COLO829 (cell line): ENCODE measurements at places on chromosomes 16 and 17.

DNA sequence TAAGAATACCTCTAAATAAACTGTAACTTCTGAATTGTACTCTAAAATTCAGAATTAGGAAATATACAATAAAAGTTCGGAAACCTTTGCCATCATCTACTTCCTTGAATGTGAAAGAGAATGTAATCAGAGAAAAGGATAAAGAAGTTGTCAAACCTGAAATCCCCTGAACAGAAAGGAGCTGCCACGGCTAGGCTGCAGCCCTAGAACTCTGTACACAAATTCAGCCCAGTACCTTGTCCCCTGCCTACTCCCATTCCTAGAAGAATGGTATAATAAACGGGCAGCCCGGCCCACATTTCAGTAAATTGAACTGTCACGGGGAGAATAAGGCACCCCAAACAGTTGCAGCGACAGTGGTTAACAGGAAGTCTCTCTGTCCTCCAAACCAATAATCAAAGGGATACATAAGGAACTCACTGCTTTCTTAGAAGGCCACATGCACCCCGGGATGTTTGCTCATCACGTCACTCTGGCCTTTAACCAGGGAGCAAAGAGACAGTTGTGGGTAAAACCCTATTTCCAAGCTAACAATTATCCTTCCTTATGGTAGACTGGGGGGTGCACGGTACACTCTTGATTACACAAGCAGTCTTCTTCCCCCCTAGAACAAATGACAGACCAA lies 24.3 kb upstream of the RFFL start:
- no peak for DNase-seq

- peak; percentile 36 for DNase-seq
Observed at GRCh38 chr16:24537474-24538337, 1.7 kb upstream of the RBBP6 start.

DNA sequence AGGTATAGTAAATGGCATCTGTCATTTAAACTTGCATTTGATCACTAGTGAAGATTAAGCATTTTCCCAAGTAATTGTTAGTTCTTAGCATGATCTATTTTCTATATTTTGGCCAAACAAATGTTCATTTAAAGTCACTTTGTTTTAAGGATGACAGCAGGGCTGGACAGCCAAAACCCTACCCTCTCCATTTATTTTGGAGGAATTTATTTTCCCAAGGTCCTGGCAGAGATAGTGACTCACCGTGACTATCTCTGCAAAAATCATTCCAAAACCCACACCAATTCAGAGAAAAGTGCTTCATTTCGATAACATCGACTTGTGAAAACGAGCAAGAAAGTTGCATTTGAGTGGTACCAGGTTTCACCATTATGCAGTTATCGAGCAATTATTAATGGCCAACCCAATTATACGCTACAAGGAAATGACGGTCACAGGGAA lies 665 bp upstream of the AKAP1 start:
- DNase-seq = peak; percentile 26

DNA sequence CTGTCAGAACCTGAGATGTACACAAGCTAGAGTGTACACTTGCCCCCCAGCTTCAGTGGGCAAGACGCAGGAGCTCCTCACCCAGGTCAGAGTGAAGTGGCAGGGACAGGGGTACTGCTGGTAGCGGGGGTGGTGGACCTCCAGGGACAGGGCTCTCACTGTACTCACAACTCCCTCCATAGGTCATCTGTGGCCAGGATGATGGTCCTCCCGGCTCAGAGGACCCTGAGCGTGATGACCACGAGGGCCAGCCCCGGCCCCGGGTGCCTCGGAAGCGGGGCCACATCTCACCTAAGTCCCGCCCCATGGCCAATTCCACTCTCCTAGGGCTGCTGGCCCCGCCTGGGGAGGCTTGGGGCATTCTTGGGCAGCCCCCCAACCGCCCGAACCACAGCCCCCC lies 2.7 kb downstream of the NXPH3 start:
- DNase-seq = no peak

GRCh38 chr17:74380959-74381808 lies 13.9 kb downstream of the GPR142 start:
- DNase-seq = no peak

DNA sequence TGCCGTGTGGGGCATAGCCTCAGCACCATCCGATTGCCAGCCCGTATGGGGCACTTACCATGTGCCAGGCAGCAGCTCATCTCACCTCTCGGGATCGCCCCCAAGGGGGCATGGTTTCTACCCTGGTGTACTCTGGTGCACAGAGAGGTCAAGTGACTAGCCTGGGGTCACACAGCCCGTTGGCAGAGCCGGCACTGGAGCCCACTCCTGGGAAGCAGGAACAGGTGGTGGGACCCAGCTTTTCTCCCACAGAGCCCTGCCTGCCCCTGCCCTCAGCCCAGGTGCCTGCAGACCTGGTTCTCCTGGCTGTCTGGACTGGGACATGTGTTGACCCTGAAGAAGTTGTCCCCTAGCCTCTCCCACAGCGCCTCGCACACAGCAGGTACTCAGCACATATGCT lies 141.8 kb upstream of the CIBAR2 start:
- no peak for DNase-seq

GRCh38 chr17:82228278-82228841 lies 482 bp upstream of the SLC16A3 start:
- no peak for DNase-seq

GRCh38 chr17:2418572-2418971 lies 17.7 kb upstream of the MNT start:
- DNase-seq = no peak

DNA sequence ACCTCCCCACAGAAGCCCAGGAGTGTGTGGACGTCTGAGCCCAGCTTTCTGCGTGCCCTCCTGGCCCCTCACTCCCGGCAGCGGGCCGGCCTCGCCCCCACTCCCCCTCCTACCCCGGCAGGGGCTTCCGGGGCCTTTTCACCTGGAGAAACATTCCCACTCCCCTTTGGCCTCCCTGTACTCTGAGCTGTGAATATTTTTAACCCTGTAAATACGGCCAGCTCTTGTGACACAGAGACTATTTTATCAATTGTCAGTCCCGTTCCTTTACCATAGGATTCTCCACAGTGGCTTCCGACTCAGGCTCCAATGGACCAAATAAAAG lies 5.9 kb upstream of the PRR35 start:
- no peak for DNase-seq

DNA sequence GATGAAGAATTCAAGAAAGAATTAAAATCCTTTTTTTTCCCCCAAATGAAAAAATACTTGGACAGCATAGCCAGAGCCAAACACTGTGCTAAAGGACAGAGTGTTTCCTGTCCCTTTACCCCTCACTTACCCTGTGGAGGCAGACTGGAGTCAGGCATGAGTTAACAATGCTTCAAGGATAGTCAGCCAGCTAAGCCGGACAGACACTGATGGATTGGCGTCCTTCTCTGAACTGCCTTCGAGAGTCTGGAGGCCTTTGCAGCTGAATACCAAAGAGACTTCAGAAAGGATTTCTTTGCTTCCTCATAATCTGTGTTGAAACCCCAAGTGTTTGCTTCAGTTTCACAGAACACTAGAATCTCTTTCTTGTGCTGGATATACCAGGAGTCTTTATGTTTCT lies 4.6 kb downstream of the METTL9 start:
- DNase-seq = no peak

DNA sequence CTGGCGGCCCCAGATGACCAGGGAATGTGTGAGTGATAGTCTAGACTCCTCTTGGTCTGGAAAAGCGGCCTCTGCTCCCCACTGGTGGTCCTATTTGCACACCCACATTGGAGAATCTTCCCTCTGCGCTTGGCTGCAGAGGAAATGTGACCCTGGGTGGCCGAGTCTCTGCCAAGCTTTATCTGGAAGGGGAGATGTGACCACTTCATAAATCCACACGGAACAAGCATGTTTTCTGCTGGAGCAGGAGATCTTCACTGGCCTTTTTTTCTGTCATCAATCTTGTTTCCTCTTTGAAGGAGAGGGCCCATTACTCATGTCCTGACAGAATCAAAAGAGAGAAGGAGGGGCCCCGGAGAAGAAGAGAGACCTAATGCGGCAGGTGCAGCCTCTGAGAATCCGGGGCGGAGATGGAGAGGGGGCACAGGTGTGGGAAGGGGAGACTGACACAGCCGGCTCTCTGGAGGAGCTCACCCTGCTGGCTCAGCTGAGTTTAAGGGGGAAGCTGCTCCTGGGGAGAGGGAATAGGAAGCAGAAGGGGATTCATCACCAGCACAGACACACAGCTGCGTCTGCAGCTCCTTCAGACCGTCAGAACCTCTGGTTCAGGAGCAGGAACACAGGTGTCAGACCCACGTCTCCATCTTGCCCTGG lies 116.3 kb downstream of the SOX9 start:
- DNase-seq = no peak

- DNase-seq = no peak
Observed at GRCh38 chr16:56399486-56399885, 25.9 kb downstream of the AMFR start.

- DNase-seq = no peak
Observed at GRCh38 chr17:78556812-78557211, 20.4 kb downstream of the DNAH17 start.
